D721Med (cell line): ENCODE measurements at places on chromosomes 11 and 22.

GRCh38 chr11:61702701-61703312 is 22.6 kb downstream of the DAGLA start:
- DNase-seq, result no peak

- no peak for DNase-seq
Observed at GRCh38 chr11:70203751-70204465, 812 bp downstream of the FADD start.

GRCh38 chr11:68828155-68828931 is 13.4 kb downstream of the CPT1A start:
- DNase-seq, result no peak

DNA sequence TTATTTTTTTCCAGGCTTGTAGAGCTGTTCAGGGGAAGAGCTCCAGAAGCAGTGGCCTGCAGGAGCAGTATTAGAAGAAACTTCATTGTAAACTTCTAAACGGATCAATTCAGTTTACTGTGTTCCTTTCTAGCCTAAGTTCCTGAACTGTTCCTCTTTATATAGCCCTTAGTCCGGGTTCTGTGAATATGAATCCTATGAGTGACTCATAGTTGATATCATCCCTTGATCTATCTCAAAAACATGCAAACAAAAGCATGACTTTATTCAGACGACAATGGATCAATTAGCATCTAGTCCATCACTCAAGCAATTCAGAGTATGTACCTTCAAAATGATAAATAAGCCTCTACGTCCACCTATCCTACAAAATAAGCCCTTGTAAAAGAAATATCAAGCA is at the start of gene MMP12:
Gene MMP12 (minus strand): TSS at position 131 of the 400 bp plus-strand sequence. CDS start 45 bp downstream, at position 86.
- DNase-seq, result no peak

- DNase-seq, result no peak
Observed at GRCh38 chr22:37449331-37450001, 22.2 kb upstream of the ELFN2 start.

DNA sequence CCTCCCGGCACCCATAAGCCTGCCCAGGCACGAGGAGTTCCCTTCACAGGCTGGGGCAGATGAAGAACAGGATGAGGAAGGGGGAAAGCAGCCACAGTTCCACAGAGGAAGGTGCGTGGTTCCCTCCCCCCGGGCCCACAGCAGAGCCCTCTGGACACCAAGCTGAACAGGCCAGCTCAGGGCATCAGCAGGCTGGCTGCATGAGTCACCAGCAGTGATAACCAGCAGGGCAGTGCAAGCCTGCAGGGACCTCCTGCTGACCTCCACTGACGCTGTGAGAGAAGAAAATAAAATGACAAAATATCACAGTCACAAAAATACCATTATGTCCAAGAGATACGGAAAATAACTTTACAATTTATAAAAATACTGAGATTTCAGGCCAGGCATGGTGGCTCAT is 11.5 kb downstream of the RTL6 start:
- no peak for DNase-seq

GRCh38 chr22:38948181-38948940 is 9.0 kb upstream of the APOBEC3A start:
- no peak for DNase-seq

DNA sequence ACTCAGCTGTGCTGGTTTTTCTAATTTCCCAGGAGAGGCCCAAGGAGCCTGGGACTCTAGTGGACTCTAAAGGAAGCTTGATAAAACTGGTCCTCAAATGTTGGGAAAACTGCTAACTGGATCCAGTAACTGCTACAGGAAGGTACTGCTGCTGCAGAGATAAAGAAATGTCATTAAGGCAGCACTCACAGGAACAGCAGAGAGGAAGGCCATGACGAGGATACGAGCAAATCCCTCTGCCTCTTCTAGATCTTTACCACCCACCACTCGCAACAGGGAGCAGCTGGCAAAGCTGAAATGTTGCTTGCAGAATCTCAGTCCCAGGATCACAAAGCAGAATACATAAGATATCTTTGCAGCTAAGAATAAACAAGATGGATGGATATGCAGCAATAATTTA is 23.5 kb downstream of the TTC28 start:
- no peak for DNase-seq

DNA sequence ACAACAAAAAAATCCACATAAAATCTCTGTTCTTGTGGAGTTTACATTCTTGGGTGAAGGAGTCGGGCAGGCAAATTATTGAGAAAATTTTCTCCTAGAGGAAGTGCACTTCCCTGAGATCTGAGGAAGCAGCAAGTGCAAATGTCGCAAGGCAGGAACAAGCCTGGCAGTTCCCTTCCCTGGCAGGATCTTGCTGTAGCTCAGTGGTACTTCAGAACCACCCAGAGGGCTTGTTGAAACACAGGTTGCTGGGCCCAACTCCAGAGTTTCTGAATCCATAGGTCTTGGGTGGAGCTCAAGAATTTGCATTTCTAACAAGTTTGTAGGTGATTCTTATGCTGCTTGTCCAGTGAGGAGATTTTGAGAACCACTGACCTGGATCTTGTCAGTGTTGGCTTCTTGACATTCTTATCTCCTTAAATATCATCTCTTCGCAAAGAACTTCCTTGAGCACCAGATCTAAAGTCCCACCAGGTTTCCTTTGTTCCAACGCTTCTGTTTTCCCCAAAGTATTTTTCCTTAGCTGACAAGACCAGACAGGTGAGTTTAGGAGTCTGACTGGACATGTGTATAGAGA is 9.6 kb downstream of the QSER1 start:
- DNase-seq, result no peak

GRCh38 chr22:36227396-36227795 is 11.9 kb downstream of the APOL2 start:
- no peak for DNase-seq

DNA sequence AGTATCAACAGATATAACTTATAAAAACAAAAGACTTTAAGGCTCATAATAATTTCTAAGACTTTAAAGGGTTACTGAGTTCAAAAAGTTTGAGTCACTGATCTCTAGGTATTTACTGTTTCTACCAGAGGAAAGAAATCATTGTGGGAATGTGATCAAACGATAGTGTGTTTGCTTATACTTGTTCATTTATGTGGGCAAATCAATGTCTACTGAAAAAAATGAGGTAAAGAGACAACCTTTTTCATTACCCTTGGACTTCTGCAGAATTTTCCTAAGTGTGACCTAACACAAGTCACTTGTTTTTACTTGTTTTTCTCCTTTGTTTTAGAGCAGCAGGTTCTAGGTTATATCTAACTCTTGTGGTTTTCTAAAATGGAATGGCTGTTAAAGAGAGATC is 65.4 kb downstream of the PRR5L start:
- no peak for DNase-seq

DNA sequence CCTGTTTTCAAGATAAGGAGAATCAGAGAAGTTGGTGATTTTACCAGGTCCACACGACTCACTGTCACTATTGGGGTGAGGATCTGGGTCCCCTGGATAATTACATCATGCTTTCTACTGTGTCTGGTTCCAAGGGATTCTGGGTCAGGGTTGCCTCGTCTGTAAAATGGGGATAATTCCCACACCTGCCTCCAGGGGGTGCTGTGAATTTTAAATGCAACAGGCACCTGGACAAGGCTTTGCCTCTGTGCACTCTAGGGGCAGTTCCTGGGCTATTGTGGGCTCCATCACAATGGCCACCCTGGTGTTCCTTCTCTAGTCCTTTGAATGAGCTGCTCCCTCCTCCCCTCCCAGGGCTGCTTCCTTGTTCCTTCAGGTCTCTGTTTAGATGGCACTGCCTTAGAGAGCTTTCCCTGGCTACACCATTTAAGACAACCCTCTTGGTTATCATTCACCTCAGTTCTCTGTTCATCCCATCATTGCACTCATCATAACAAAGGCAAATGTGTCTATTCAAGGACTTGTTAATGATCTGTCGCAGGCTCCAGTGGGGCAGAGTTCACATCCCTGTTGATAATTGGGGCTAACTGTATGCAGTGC is 178.6 kb downstream of the MIAT start:
- no peak for DNase-seq

DNA sequence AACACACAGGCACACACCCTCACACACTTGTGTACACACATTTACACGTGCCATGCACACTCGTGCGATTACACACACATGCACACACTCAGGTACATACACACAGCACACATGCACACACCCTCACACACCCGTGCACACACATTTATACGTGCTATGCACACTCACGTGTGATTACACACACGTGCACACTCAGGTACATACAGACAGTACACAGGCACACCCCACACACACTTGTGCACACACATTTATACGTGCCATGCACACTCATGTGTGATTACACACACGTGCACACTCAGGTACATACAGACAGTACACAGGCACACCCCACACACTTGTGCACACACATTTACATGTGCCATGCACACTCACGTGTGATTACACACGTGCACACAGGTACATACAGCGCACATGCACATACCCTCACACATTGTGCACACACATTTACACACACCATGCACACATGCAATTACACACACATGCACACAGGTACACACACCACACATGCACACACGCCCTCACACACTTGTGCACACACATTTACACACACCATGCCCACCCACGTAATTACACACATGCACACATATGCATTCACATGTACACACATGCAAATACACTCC is 4.6 kb downstream of the IFITM10 start:
- DNase-seq, result no peak
